SK-N-SH (cell line): ENCODE measurements at places on chromosomes 7 and 10.

DNA sequence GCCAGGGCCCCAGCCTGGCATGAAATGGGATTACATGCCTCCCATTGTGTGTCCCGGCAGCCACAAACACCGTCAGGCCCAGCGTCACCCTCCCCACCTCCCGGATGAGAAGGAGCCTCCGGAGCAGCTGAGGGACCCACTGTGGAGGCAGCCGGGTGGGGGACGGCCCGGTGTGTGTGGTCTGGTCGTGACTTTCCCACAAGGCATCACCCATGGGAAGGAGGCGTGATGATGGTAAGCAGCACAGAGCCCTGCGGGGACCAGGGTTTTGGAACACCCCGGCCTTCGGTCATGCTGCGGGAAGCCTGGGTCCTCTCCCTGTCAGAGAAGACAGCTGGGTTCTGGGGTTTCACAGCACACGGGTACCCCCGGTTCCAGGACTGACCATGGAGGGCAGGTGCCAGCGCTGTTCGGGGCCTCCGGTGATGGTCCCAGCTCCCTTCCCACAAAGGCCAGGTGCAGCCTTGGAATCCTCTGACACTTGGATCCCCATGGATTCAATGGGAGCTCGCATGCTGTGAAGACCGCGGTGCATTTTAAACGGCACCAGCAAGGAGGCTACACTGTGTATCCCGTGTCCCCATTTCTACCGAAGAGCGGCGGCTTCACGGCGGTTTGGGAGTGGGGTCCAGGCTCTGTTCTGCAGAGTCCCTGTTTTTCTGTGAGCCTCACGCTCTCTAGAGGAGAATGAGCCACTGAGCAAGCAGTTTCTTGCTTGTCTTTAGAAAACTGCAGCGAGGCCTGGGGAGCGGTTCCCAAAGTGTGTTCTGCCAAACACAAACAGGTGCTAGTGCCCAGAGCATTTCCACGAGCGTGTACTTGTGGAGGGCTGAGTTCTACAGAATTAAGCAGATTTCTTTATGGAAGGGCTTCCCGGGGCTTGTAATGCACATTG lies 336.0 kb downstream of the ADARB2 start:
- DNase-seq = peak; percentile 30

DNA sequence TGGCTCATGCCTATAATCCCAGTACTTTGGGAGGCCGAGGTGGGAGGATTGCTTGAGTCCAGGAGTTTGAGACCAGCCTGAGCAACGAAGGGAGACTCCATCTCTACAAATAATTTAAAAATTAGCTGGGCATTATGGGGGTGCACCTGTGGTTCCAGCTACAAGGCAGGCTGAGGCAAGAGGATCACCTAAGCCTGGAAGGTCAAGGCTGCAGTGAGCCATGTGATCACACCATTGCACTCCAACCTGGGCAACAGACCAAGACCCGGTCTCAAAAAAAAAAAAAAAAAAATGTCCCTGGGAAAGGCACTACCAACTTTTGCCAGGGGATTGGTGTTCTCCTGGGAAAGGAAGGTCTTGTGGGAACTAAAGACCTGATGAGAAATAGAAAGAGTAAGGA lies 134.2 kb upstream of the AUTS2 start:
- no peak for DNase-seq

GRCh38 chr7:139893461-139893860 lies 64.4 kb downstream of the TBXAS1 start:
- no peak for DNase-seq

DNA sequence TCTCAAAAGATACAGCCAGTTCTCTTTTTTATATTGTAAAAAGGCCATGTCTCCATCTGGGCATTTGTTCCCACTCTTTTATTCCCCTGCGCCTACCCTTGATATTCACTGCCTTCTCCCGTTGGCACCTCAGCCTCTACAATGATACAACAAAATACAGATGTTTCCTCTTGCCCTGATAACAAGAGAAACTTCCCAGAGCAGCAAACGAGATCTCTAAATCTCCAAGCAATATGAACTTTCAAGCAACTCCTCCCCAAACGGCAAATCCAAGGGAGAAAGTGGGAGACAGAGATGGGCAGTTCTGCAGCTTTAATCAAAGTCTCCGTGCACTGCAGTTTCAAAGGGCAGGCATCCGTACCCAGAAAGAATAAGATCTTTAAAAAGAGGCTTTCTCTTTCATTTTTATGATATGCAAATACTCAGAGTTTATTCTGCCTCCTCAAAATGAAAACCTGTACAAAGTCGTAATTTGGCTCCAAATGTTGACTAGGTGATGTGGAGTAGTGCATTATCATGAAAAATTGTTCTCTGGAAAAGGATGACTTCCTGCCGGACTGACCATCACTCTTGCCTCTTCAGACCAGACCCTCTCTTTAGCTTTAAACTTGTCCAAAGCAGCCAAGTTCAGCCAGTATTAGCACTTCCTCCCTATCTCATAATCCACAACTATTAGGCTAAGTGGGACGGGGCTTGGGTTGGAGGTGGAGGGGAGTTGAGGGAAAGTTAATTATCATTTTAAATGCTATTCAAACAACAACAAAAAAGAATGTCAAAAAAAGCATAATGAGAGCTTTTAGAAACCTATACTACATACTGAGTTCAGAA lies 682 bp downstream of the HGF start:
- no peak for DNase-seq

GRCh38 chr7:50351267-50351666 lies 46.8 kb downstream of the IKZF1 start:
- no peak for DNase-seq

- no peak for DNase-seq
These were observed 502.8 kb downstream of the SORCS1 start for GRCh38 chr10:106661767-106662140.

DNA sequence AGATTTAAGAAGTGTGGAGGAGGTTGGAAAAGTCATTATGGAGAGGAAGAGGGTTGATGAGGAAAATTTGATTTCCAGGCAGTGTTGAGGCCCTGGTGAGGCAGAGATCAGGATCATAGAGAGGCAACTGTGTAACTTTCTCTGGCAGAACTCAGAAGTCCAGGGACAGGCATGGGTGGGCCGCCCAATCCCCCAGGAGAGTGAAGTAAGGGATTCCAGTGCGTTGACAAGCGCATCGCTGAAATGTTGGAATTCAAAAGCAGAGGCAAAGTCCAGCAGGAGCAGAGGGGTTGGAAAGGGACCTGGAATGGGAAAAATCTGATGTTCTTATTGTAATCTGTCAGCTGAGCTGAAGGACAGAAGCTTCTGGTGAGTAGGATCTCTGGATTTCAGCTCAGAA lies 207.3 kb downstream of the FAM107B start:
- DNase-seq = no peak

- DNase-seq = no peak
These were observed 529.8 kb downstream of the GALNT17 start for GRCh38 chr7:71661671-71662224.

DNA sequence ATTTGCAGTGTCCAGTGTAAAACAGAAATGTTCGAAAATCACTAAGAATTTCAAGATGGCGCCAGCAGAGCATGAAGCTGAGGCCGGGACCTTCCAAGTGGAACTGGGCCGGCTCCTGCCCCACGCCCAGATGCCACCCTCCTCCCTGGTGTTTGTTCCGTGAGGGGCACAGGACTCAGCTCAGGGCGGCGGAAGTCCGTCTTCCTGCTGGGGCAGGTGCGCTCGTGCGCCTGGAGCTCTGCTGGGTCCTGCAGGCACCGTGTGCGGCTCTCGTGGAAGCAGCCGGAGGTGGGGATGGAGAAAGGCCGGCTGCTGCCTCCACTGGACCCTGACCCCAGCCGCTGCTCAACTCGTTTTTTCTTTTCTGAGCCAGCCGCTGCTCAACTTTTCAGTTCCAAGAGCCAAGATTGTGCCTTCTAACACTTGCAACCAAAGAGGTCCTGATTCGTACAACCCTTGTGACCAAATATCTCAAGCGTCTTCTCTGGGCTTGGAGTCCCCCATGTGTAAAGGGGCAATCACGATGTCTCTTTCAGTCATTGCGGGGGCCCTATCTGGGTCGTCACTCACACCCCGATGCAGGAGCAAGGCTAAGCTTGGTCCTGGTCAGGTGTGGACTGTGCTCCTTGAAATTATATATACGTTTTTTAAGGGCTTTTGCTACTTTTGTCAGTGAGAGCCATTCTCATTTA lies 334.4 kb downstream of the ADARB2 start:
- no peak for DNase-seq

DNA sequence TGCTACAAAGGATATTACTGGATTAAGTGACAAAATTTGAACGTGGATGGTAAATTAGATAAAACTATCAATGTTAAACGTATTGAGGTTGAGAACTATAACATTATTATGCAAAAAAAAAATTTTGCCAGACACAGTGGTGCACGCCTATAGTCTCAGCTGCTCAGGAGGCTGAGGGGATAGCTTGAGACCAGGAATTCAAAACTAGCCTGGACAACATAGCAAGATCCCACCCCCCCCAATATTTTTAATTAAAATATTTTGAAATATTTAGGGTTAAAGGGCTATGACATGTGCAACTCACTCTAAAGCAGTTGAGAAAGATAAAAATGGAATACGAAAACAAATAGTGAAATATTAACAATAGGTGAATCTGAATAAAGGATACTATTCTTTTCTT lies 45.1 kb upstream of the ANAPC16 start:
- no peak for DNase-seq

DNA sequence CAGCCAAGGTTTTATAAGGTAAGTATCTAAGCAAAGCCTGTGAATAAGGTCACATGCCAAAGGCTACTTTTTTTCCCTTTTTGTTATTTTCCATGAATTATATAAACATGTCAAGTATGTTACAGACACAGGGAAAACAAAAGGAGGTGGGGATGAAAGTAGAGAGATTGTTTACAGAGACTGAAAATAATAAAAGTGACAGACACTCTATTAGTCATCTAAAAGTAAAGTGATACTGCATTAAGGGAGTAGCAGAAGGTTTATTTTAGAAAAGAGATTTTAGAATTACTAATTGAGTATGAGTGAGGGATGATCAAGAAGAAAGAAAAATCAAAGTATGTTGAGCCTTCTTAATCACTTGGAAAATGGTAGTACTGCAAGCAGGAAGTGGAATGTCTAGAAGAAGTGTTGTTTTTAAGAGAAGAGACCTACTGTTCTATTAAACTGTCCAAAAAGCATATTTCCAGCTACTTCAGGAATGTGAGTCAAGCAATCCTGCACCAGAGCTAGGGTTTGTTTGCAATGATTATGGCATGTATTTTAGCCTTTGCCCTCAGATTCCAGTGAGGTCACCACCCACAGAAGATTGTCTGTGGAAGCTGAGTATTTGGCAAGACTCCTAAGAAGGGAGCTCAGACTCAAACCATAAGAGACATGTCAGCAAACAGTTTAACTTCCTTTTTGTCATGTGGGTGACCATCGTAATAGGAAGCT lies 177.9 kb upstream of the PLXDC2 start:
- DNase-seq = no peak

- DNase-seq = no peak
These were observed 1.7 kb downstream of the COL28A1 start for GRCh38 chr7:7533831-7534430.

DNA sequence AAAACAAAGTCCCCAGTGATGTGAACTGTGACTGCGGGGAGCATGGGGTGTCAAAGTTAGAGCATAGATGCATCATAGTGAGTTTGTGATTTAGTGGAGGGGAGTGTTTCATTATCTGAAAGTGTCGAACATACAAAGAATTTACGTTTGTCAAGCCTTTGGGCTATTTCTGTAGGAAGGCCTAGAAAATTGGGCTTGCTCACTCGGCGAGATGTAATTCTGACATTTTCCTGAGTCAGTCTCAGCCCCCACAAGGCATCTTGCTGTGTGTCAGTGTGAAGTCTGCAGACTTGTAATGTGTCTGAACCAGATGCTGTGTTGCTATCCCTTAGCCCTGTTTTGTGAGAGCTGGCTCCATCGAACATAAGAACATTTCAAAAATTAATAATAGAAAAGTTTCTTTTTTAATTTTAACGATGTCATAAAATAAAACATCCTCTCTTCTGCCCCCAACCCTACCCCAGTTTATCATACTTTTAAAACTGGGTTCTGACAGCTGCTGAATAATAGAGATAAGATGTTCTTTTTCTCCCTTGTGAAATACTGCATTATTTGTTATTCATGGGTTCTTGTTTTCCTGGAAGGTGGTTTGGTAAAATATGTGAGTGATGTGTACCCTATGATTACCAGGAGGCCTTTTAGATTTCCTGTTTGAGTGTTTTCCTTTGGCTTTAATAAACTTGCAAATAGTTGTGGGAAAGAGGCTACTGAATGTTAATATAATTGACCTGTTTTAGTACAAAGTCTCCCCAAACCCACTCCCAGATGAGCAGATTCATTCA lies 207.4 kb downstream of the GPR158 start:
- DNase-seq = no peak

DNA sequence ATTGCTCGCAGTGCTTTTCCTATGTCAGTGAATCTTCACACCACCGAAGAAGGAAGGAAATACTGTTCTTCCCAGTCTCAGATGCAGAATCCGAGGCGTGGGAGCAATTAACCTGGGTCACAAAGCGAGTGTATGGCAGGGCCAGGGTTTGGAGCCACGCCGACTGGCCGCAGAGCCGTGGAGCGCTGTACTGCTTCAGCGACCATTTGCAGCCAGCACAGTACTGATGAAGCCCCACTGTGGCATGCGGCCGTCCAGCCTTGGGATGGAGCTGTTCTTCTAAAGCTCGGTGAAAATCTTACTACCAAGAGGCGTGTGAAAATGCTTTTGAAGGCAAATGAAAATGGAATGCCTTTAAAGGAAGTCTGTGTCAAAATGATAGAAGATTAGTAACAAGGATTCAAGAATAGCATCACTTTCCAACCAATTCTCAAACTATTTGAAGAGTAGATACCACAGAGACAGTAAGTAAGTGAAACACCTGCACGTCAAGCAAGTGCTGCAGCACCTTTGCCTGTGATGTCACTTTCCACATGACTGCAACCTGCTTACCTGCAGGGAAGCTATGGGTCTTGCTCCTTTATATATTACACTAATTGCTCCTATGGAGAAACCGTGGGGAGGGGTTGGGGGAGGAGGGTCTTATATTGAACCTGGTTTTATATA lies 4.9 kb downstream of the PPP2R2D start:
- no peak for DNase-seq

GRCh38 chr7:18295781-18296423 lies 199.6 kb upstream of the HDAC9 start:
- DNase-seq = no peak

- DNase-seq = no peak
These were observed 764.3 kb downstream of the TYW1 start for GRCh38 chr7:67760971-67761370.

- DNase-seq = no peak
These were observed 5.3 kb downstream of the AGMO start for GRCh38 chr7:15556339-15557105.

DNA sequence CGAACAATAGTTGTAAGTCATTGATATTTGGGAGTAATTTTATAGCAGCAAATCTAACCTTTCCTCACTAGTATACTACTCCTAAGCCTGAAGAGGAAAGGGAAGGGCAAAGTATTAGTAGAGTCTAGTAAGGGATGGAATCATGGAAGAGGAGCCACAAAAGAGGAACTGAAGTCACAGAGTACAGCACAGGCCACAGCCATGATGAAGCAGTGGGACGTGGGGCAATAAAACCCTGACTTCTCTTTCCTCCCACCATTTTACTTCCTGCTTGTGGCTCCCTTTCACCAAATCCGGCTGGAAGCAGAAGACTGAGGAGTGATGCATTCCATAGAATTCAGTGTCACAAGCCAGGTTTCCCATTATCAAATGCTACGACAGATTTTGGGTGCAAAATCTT lies 58.7 kb downstream of the CABCOCO1 start:
- no peak for DNase-seq
